COLO829 (cell line): ENCODE measurements at places on chromosomes 11 and 22.
A peak's percentile ranks its signal among the peaks of the same experiment; 100 is the strongest.

DNA sequence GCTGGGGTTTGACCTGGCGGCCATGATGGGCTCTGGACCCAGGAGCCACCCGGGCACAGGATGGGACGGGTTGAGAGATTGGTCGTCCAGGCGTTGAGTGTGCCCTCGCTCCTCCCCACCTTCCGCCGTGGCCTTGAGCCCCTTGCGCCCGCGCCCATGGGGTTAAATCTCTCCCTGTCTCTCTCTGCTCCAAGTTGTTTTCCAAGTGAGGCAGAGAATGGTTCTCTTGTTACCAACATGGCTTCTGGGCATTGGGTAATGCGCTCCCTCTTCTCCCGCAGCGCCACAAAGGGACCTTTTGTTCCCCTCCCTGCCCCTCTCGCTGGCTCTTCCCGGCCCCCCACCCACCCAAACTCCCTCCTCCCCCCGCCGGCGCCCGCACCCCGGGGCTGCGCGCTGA lies 18.8 kb upstream of the PICK1 start:
- peak; percentile 95 for DNase-seq

GRCh38 chr22:30944986-30945385 lies 23.6 kb downstream of the MORC2 start:
- no peak for DNase-seq

GRCh38 chr11:26243426-26243825 lies 88.5 kb upstream of the ANO3 start:
- peak; percentile 50 for DNase-seq

DNA sequence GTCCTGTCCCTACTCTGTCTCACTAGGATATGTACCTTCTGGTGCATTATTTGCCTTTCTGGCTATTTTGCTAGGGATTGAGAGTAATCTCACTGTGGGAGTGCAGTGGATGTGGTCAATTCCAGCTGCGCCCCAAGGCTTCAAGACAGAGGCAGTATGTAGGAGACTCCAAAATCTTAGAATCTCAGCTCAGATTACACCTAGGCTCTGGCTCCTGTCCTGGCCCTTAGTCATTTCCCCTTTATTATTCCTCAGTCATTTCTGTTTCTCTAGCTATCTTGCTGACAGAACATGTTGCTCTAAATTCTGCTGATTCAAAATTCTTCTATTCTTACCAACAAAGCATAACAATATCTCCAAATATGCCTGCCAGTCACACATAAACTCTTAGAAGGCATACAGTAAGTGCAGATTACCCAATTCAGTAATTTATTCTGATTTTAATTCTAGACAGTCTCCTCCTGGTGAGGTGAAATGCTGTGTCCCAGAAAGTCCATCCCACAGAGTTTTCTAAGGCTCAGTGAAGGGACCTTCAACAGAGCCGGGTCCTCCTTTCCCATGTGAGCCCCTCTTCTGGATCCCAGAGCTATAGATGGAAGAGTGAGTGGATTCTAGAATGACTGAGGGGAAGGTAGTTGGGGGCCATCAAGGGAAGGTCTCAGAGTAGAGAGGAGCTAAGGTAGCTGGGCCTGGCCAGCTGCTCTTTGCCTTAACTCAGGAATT lies 24.3 kb upstream of the GLYATL1 start:
- DNase-seq: no peak

- DNase-seq: no peak
Measured at GRCh38 chr11:113681711-113682413, 24.2 kb downstream of the TMPRSS5 start.

- DNase-seq: no peak
Measured at GRCh38 chr22:43110927-43111623, 525 bp downstream of the BIK start.

- DNase-seq: no peak
Measured at GRCh38 chr11:24903555-24903954, 406.7 kb downstream of the LUZP2 start.

DNA sequence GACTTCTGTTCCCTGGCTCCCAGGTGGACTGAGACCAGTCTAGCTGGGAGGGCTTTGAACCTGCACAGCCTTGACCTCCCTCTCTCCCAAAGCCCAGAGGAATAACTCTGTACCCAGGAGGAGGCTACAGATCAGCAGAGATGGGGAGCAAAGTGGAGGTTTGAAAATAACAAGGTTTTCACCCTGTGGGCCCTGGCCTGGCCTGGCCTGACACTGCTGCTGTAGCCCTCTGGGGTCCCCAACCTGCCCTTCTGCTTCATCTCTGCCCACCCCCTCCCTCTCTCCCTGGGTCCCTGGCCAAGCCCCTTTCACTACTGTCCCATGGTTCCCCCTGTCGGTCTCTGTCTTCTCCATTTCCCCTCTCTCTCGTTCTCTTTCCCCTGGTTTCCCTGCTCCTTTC lies 225.2 kb downstream of the BUD13 start:
- DNase-seq: no peak

- DNase-seq: no peak
Measured at GRCh38 chr11:78427615-78428265, 10.1 kb upstream of the GAB2 start.

DNA sequence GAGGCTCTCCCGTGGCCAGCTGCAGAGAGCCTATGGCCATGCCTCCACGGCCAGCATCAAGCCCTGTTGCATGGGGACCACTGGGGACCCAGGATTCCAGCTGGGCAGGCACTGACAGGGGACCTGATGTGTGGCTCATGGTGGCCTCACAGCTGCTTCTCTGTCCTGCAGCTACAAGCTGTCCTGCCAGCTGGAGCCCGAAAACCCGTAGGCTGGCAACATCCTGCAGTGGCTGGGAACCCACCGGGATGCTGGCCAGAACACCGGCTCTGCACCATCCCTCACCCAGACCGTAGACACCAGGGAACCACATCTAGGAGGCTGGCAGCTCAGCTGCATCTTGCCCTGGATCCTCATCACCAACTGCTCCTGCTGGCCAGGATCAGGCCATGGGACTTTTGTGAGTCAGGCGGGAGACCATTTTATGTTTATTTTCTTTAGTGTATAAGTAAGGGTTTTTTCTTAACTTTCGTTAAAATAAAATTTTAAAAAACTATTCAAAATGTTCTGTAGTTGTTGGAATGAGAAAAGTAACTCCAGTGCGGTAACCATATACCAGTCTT lies 7.9 kb downstream of the RGL4 start:
- no peak for DNase-seq

GRCh38 chr11:127791844-127792243 lies 791.3 kb upstream of the KIRREL3 start:
- no peak for DNase-seq

DNA sequence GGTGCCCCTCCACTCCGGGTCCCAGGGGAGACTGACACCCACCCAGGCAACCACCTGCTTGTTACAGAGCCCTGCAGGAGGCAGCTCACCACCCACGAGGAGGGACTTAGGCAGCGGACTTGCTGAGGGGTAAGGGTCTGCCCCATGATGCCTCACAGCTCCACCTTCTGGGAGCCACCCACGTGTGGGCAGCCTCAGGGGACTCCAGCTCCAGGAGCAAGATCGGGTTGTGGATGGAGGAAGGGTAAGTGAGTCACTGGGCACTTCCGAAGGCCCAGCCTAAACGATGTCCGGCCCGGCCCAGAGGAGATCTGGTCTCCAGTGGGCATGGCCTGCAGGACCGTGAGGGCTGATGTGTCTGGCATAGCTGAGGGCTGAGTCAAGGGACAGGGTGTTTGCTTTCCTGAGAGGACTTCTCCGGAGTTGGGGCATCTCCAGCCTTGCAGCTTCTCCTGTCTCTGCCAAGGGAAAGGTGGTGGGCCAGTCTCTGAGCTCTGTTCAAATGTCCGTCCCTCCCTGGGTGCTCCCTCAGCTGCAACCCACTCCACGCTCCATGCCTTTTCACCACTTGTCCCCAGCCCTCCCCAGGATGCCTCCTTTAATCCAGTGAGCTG lies 32.3 kb upstream of the P2RY2 start:
- no peak for DNase-seq

GRCh38 chr11:12110714-12111548 lies 541 bp downstream of the MICAL2 start:
- no peak for DNase-seq

DNA sequence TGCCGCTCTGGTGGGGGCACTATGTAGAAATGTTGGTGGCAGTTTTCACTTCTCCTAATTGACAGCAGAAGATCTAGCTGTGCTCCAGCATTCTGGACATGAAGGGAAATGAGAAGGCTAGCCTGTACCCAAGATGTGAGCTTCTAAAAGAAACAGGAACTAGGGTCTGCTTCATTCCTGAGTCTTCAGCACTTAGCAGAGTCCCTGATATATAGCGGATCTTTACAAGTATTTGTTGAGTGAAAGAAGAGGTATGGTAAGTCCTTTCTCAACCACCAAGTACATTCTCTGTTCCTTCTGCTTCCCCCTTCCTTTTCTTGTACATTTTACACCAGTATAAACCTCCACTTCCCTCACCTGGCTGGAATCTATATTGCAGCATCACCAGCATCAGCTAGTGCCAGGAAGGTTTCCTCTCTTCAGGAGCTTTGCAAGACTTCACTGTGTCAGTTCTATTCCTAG lies 408.3 kb upstream of the CADM1 start:
- no peak for DNase-seq

- no peak for DNase-seq
Measured at GRCh38 chr11:5684036-5684645, 733 bp downstream of the TRIM5 start.

- DNase-seq: no peak
Measured at GRCh38 chr22:43827926-43828724, 16.0 kb upstream of the EFCAB6 start.

- no peak for DNase-seq
Measured at GRCh38 chr11:26087120-26087935, 244.6 kb upstream of the ANO3 start.

DNA sequence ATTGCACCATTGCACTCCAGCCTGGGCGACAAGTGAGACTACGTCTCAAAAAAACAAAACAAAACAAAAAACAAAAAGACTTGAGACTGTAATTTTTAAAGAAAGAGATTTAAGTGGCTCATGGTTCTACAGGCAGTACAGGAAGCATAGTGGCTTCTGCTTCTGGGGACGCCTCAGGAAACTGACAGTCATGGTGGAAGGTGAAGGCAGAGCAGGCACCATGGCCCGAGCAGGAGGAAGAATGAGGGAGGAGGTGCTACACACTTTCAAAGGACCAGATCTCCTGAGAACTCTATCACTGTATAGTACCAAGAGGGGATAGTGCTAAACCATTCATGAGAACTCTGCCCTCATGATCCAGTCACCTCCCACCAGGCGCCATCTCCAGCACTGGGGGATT lies 52.0 kb downstream of the CBL start:
- no peak for DNase-seq

DNA sequence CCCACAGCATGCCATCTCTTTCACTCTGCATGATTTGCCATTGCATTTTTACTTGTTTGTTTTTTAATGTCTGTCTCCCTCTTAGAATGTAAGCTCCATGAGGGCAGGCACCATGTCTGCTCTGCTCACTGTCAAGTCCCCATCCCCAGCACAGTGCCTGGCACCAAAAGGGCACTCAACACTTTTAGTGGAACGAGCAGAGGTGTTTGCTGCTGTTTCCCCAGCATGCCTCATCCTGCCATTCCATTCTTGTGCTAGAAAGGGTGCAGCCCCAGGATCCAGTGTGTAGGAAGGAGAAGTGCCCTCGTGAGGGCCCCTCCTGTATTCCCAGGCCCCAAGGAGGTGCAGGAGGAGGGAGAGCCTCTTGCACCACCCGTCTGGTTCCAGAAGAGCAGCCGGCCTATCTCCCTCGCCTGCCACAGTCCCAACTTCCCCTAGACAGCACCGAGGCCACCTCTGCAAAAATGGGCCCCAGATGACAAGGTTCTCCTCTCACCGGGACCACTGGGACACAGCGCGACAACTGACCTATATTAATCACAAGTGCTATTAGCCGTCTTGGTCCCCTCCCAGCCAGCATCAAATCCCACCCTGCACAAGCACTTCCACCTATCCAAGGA lies 33.3 kb upstream of the CACNG2 start:
- DNase-seq: no peak

- no peak for DNase-seq
Measured at GRCh38 chr11:78418584-78419211, 1.1 kb upstream of the GAB2 start.

DNA sequence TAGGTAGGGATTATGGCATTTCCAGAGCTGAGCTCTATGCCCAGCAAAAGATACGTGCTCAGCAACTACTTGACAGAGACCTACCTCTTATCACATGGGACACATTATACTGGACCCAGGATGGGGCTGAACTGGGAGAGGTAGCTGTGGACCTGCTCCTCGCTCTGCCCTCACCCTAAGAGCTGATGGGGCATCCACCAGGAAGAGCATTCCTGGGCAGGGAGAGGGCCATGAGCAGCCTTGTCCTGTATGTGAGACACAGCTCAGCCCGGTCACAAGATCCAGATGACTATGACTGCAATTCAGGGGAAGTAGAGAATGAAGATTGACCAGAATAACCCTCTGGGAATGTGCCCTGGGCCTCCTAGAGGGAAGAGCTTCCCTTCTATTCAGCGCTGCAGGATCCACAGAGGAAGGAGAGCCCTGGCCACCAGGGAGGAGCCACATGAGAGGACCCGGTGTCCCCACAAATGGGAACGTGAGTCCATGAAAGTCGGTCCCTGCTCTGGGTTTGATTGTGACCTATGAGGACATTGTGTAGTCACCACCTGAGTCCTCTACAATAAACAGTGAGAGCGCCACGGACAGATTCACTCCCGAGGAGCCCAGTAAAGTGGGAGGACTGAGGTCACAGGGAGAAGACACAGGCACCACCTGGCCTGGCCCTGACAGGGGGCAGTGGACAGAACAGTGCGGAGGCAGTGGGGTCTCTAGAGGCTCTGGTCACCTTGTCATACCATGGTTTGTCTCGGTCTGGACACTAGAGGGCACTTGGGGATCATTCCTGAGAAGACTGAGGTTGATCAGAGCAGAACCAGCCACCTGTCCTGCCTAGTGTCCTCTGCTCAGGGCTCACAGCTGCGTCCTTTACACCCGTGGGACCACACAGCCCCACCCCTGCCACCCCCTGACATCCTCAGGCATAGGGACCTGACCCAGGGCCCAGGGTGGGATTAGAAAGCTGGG lies 99.5 kb downstream of the ZNF280B start:
- DNase-seq: peak; percentile 54

DNA sequence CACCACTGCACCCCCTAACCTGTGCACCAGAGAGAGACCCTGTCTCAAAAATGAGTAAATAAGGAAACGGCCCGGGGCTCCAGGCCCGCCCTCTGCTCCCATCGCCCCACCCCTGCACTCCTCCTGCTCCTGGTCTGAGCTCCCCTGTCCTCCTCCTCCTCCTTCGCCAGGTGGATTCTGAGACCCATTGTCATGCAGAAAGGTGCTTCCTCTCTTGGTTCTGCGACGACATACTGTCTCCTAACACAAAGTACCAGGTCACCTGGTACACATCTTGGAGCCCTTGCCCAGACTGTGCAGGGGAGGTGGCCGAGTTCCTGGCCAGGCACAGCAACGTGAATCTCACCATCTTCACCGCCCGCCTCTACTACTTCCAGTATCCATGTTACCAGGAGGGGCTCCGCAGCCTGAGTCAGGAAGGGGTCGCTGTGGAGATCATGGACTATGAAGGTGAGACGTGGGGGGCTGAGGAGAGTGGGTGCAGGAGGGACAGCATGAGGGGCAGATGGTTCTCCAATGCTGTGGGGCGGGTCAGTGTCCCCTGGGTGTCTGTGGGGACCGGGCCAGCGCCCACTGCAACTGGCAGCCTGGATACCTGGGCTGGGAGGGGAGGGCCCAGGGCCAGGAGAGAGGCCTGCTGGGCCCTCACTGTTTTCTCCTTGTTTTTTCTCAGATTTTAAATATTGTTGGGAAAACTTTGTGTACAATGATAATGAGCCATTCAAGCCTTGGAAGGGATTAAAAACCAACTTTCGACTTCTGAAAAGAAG lies 3.1 kb upstream of the APOBEC3D start:
- DNase-seq: no peak
